ENCODE measurements at places on chromosomes 5 and 9. TPM values are rescaled to one million over a fixed set of nuclear protein-coding genes. Genes with fewer than 3 reads are reported as not detected.

DNA sequence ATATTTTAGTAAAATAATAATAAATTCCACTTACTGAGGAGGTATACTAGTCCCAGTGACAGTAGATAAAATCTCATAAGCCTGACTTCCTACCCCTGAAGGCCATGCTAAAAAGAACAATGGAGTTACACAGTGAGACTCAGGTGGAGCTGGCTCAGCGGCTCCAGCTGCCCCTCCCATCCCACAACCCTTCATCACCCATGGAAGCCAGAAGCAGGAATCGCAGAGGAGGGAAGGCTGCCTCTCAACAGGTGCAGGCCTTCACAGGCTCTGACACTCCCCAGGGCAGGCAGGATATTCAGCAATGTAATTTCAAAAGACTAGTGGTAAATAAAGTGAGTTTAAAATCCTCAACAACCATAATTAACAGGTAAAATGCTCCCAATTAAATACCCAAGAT is 67.5 kb downstream of the FANCC start:
- DNase-seq: no peak

DNA sequence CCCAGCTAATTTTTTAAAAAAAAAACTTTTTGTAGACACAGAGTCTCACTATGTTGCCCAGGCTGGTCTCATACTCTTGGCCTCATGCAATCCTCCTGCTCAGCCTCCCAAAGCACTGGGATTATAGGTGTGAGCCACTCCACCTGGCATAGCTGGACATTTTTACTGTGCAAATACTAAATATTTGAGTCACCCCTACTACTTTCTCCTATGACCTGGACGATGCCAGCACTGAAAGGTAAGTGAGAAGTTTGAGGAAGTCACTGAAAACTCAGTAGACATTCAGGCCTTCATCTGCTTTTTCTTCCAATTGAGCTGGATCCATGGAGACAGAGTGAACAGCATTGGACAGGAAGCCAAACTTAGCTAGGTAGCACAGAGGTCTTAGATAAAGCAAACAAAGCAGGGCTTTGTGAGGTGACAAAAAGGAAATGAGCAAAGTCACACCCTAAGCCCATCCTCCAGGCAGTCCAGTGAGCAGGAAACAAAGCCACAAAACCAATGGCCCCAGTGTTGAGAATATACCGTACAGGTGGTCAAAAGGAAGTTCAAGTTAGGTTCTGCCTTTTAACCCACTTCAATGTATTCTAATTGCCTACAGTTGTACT is 192.6 kb upstream of the RASA1 start:
- DNase-seq: no peak

GABRA1 gene
- total RNA-seq: not detected

ROR2 gene
- total RNA-seq: 2.0 TPM

KLHL9 gene
- 17.5 TPM for total RNA-seq
